ENCODE measurements at places on chromosomes 5 and 9.

GRCh38 chr5:160500786-160501779 is 79.4 kb downstream of the PTTG1 start:
- DNase-seq: peak; percentile 54

DNA sequence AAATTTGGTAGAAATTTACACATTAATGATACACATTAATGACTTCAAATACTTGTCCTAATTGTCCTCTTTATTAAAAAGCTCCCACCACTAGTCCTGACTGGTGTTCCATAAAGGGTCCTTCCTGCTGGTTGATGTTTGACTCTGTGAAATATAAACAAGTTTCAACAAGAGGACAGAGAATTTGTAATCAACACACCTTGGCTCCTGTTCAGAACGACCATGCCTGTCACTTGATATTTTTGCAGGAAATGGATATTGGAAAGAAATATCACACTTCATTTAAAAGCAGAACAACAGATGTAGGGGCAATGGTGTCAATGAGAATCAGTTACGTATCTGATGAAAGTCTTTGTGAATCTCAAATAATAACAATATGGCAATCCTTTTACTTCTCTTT is 211.7 kb downstream of the ENC1 start:
- DNase-seq: no peak

GRCh38 chr5:132407970-132408369 is 38.5 kb downstream of the SLC22A5 start:
- no peak for DNase-seq

GRCh38 chr5:32712481-32713360 is 1.6 kb downstream of the NPR3 start:
- DNase-seq: no peak
